ENCODE measurements at places on chromosomes 2 and 18. TPM values are rescaled to one million over a fixed set of nuclear protein-coding genes. Genes with fewer than 3 reads are reported as not detected.

FAM110C gene
- 3.3 TPM for total RNA-seq

BCL11A gene
- total RNA-seq = not detected

EGR4 gene
- 0.07 TPM for total RNA-seq

KLHL14 gene
- total RNA-seq = not detected

RELCH gene
- total RNA-seq = 40.3 TPM

CD226 gene
- total RNA-seq = 88.2 TPM

HOXD13 gene
- total RNA-seq = not detected

NEURL3 gene
- total RNA-seq = 0.16 TPM

WDR7 gene
- total RNA-seq = 42.5 TPM

ICOS gene
- total RNA-seq = 40.9 TPM

ATP8B1 gene
- total RNA-seq = not detected

FAM237A gene
- not detected for total RNA-seq

CHRND gene
- not detected for total RNA-seq

ARMC9 gene
- total RNA-seq = 1.1 TPM

Measured in T-helper 2 cell treated with Interferon-gamma antibody and Interleukin-4, amounts not matched to agents 100 ng/mL and 5 ng/mL, for 36 hours (primary cell).